ENCODE measurements at places on chromosomes 5 and 9.

DNA sequence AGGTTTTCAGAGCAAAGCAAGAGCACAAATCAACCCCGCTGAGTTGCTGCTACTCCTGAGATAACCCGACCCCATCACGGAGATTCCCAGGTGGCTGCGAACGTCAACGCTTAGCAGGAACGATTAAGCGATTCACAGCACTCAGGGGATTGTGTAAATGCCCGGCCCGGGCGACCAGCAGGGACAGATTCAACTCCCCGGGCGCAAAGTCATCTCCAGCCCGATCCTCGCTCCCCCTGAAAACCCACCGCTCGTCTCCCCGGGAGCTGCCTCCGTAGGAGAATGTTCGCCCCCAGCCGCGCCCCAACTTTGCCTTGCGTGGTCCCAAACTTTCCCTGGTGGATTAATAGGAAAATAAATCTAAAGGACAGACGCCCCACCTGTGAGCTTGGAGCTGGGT is 685 bp downstream of the SLC24A2 start:
- no peaks in the 10 kb centered on the region for H3K36me3 ChIP-seq
- H3K27ac ChIP-seq, result no peak overlapping the region
- H3K4me1 ChIP-seq, result no peaks in the 10 kb centered on the region

GRCh38 chr9:71706176-71706575 is 62.1 kb downstream of the CEMIP2 start:
- no peak overlapping the region for H3K4me3 ChIP-seq
- DNase-seq, result no peak
- H3K4me1 ChIP-seq, result peaks cover 2% of the 10 kb centered on the region
- no peaks in the 10 kb centered on the region for H3K27me3 ChIP-seq
- no peak overlapping the region for H3K27ac ChIP-seq

- no peak for DNase-seq
- H3K4me3 ChIP-seq, result no peak overlapping the region
- peaks cover 24% of the 10 kb centered on the region for H3K36me3 ChIP-seq
- no peaks in the 10 kb centered on the region for H3K4me1 ChIP-seq
Observed at GRCh38 chr9:120557205-120557604, 22.8 kb downstream of the CDK5RAP2 start.

DNA sequence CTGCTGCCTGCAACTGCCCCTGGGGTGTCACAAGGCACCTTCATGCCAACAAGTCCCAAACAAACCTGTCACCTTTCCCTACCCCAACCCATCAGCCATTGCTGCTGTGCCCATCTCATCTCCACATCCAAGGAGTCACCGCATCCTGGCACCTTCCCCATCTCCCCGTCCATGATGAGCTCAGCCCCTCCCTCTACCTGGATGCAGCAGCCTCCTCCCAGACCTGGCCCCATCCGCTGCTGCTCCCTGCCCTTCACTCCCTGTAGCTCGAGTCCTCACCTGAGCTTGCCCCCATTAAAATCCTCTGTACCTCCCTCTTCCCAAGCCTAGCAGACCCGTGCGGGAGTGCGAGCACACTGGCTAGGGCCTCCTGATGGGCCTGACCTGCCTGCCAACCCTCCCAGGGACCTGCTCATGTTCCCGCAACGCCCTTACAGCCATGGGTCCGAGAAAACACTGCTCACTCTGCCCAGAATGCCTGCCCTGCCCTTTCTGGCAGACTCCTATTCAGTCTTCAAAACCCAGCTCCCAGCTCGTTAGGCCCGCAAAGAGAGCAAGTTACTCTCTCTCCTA is 110.6 kb downstream of the ADAMTS2 start:
- H3K36me3 ChIP-seq, result no peaks in the 10 kb centered on the region
- DNase-seq, result no peak
- H3K4me1 ChIP-seq, result no peaks in the 10 kb centered on the region
